ENCODE measurements at places on chromosomes 16 and 17. TPM values are rescaled to one million over a fixed set of nuclear protein-coding genes. Genes with fewer than 3 reads are reported as not detected.
A peak's percentile ranks its signal among the peaks of the same experiment; 100 is the strongest.

GRCh38 chr17:21043296-21044232, 753 bp upstream of the USP22 start:
- DNase-seq: peak; percentile 99

- DNase-seq: no peak
Measured at GRCh38 chr16:27364493-27365141, 37.4 kb upstream of the IL21R start.

GRCh38 chr16:4927661-4928060, 9.3 kb downstream of the PPL start:
- DNase-seq: no peak

DNA sequence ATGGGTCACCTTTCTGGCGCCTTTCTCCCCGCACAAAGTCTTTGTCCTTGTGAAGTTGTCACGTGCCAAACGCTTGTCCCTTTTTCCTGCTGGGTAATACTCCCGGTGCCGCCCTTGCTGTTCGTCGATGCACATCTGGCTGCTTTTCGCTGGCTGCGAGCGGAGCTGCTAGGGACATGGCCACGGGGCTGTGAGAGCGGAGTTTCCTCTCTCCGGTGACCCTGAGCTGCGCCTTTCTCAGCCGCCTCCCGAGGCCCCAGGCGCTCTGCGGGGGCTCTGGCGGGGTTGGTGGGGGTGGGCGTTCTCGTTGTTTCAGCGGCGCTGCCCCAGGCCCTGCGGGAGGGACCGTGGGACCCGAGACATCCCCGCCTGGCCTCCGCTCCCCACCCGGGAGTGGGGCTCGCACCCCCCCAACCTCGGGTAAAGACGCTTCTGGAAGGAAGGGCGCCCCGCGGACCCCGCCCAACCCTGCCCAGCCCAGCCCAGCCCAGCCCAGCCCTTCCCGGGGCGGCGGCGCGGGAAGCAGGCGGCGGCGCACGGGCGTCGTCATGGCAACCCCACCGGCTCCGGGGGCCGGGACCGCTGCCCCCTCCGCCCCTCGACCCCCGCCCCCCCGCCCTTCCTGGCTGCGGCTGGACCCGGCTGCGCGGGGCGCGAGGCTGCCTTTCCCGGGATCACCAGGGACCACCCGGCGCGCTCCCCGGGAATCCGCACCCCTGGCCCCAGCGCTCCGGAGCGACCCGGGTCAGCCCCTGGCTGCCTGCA, 12.3 kb downstream of the CHMP6 start:
- DNase-seq: no peak

DNA sequence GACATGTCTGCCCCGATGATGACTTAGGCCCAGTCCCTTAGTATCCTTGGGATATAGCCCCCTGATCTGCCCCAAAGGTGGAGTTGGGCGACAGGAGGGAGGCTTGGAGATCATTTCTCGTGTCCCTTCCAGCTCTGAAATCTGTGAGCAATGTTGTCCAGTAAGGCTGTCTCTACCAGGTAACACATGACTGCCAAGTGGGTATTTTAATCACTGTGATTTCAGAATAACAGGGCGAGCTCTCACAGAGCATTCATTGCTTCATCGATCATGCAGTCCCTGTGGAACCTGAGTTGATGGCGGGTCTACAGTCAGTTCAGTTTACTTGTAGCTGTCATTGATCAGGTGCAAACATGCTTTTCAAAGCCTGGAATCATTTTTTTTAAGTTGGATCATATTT, 39.2 kb downstream of the KSR1 start:
- DNase-seq: peak; percentile 73

DNA sequence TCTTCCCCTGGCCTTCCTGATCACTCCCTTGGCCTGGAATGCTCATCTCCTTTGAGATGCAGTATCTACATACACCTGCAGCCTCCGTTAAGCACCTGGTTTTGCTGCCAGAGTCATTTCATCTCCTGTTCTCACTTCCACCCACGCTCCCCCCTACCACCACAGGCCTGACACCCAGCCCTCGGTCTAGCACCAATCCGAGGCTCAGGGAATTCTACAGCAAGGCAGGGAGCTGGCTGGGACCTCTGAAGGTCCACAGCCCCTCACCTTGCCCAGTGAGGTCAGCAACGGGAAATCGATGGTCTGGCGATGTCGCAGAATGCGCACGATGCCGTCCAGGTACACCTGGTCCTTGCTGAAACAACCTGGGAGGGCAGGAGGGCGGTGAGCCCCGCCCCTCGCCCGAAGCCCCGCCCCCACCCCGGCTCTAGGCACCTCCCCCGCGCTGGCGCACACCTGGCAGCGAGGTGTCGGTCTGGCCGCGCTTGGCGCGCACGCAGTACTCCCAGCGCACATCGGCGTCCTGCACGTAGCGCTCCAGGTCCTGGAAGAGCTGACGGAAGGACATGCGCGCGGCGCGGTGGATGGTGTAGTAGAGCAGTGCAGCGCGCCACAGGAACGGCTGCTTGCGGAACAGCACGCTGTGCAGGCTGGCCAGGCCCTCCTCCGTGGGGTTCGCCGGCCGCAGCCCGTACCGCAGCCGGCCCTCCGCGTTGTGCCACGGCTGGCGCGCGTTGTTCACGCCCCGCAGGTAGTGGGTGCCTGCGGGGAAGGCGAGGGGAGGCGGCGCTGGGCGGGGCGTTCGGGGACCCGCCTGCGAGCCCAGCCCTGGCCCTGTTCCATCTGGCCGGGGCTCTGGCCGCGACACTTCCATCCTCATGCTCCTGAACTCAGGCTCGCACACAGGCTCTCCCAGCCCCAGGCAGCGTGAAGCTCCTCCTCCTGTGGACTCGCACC, 5.7 kb downstream of the MATCAP1 start:
- DNase-seq: peak; percentile 89

DNA sequence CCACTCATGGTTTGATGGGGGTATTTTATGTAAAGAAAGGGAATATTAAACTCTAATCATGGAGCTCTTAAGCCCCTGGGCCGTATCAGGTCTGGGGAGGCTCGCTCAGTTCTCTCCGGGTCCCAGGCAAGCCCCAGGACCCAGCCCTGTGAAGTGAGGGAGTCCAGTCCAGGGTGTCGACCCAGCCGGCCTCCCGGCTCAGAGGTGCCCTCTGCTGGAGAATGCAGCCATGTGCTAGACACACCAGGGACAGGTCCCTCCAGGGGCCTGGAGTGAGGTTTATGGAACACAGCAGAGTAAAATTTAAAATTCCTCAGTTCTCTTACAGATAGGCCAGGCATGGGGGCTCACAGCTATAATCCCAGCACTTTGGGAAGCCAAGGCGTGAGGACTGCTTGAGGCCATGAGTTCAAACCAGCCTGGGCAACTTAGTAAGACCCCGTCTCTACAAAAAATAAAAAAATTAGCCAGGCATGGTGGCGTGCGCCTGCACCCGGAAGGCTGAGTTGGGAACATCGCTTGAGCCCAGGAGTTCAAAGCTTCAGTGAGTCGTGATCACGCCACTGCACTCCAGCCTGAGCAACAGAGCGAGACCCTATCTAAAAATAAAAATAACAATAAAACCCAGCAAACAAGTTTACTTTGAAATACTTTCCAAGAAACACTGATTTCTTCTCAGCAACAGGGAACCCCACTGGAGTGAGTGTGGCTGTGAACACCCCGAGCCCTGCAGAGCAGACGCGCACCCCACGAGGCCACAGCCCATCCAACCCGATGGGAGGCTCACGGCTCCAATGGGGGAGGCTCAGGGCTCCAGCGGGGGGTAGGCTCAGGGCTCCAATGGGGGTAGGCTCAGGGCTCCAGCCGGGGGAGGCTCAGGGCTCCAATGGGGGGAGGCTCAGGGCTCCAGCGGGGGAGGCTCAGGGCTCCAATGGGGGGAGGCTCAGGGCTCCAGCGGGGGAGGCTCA, 72.2 kb downstream of the ZNF778 start:
- peak; percentile 74 for DNase-seq

DNA sequence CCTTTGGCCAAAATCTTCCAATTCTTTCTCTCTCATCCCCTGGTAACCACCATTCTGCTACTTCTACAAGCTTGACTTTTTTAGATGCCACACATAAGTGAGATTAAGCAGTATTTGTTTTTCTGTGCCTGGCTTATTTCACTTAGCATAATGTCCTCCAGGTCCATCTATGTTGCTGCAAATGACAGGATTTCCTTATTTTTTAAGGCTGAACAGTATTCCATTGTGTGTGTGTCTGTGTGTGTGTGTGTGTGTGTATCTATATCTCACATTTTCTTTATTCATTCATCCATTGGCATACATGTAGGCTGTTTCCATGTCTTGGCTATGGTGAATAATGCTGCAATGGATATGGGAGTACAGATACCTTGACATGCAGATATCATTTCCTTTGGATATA, 6.1 kb downstream of the ACACA start:
- no peak for DNase-seq

DNA sequence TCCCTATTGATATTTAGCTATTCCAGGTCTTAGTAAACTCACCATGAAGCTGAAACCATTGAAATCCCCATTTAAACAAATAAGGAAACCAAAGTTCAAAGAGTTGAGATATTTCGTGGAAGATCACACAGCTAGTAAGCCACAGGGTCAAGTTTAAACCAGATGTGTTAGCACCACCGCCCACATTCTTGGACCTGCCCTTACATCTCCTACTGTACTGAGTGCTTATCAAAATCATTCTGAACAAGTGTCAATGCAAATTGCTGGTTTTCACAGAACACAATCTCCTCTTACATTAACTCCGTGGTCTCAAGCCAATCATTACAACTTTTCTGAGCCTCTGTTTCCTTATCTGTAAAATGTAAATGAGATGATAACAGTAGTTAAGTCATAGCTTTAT, 676.2 kb downstream of the CDH11 start:
- DNase-seq: no peak

GRCh38 chr17:80878876-80879722, 112.5 kb upstream of the CHMP6 start:
- DNase-seq: no peak

DNA sequence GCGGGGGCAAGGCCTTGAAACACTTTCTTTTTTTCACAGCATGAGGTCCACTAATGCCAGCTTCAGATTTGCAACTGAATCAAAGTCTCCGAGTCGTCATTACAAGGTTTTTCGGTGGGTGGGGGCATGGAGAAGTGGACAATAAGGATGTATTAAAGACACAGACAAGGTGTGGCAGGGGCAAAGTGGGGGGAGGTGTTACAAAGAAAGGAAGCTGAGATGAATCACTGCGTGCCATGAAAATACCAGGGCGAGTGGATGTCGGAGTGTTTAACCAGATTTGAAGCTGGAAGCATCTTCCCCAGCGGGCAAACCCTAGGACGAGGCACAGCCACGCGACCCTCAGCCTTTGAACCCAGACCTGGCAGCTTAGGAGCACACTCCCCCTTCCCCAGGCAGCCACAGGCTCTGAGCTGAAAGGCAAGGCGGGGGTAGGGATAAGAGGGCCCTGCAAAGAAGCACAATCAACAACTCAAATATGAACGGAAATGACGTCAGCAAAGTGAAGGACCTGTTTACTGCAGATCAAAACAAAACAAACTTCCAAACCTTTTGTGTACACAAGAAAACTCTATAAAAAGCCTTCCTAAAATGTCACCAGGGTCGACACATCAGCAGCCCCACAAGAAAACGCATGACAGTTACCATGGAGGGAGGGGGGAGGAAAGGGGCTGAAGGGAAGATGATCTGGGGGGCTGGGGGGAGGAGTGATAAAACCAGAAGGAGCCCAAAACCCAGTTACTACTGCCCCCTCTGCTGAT, 5.6 kb upstream of the ZFHX3 start:
- DNase-seq: peak; percentile 39

- DNase-seq: no peak
Measured at GRCh38 chr16:7581175-7581574, 248.5 kb downstream of the RBFOX1 start.

DNA sequence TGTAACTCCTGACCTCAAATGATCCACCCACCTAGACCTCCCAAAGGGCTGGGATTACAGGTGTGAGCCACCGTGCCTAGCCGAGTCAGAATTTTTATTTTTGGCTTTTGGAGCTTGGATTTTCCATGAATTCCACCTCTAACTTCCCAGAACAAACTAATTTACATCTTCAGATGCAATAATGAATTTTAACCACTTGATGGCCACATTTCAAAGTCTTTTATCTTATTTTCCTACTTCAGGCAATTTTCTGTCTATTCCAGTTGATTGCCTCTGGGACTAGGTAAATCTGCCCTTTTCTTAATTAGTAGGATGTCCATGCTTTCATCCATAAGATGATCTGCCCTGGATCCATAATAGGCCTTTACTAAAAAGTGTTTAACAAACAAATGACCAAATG, 156.4 kb upstream of the ANKFN1 start:
- no peak for DNase-seq

- DNase-seq: peak; percentile 5
Measured at GRCh38 chr17:9173386-9173983, 152.2 kb downstream of the NTN1 start.

DNA sequence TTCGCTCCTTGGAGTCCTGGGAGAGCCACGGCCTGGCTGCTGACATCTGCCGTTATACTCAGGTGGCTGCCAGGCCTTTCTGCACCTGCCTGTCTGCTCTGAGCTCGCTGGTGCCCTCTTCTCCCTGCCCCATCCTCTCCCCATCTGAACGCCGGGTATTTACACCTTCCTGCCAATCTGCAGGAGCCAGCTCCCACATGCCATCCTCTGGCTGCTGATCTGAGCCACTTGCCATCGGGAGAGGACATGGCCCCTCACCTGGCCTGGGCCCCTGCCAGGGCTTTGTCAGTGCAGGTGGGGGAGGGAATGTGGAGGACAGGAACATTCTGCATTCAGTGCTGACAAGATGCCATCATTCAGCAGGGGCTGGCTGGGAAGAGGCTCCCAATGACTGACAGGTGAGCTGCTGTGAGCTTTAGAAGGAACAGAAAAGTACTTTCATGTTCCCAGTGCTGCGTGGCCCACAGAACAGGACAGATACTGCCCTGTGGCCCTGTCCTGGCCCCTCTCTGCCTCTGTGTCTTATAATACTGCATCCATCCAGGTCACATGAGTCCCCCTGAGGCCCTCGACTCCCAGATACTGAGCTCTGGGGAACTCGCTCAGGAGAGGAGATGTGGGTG, 96.3 kb upstream of the ZNF469 start:
- no peak for DNase-seq

DNA sequence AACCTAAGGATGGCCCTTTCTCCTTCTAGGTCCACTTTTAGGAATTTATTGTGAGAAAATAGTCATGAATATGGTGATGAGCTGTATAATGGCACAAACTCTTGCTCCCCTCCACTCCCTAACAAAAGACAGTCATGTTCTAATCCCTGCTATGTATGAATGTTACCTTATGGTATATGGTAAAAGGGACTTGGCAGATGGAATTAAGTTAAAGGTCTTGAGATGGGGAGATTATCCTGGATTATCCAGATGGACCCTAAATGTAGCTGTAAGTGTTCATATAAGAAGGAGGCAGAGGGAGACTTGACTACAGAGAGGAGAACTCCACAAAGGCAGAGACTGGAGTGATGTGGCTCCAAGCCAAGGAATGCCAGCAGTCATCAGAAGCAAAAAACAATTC, 296.1 kb downstream of the SOX9 start:
- no peak for DNase-seq

Gene GRIN2A
- 0.11 TPM for total RNA-seq

Gene PPL
- total RNA-seq: 84.9 TPM

Gene CTRB2
- total RNA-seq: not detected

Gene SPIRE2
- total RNA-seq: 7.0 TPM

Gene ENPP7
- not detected for total RNA-seq

Gene GPR179
- total RNA-seq: 0.13 TPM

Gene TBC1D3D
- total RNA-seq: not detected
